A549 treated with RU486 at 1 μM for 4 hours (cell line): ENCODE measurements at places on chromosomes 12 and 14. TPM values are rescaled to one million over a fixed set of nuclear protein-coding genes. Genes with fewer than 3 reads are reported as not detected.

Gene ALX1
- total RNA-seq, result 4.5 to 6.5 TPM (median 6.0 TPM) in 5 replicates

Gene TMEM132C
- not detected in 5 replicates for total RNA-seq

Gene EXD2
- 8.9 to 13.8 TPM (median 12.9 TPM) in 5 replicates for total RNA-seq

Gene UBE2N
- 130 to 206 TPM (median 163 TPM) in 5 replicates for total RNA-seq

Gene ZDHHC22
- total RNA-seq, result 0.11 to 0.26 TPM (median 0.20 TPM) in 5 replicates

Gene PDE3A
- 1.7 to 3.9 TPM (median 3.7 TPM) in 5 replicates for total RNA-seq

Gene GPHB5
- not detected in 5 replicates for total RNA-seq

Gene LRRC43
- 0.10 to 0.27 TPM (median 0.14 TPM) in 3 of 5 replicates, not detected in the others for total RNA-seq

Gene KERA
- not detected in 5 replicates for total RNA-seq

Gene CMKLR1
- not detected in 5 replicates for total RNA-seq

Gene TEX52
- not detected in 5 replicates for total RNA-seq

Gene MYF6
- not detected in 5 replicates for total RNA-seq

Gene PTPRO
- 0.05 to 0.08 TPM in 2 of 5 replicates, not detected in the others for total RNA-seq

Gene CCDC38
- total RNA-seq, result 0.07 to 0.13 TPM (median 0.12 TPM) in 3 of 5 replicates, not detected in the others

Gene EML5
- total RNA-seq, result 0.47 to 1.1 TPM (median 0.83 TPM) in 5 replicates

Gene TOMM20L
- not detected in 5 replicates for total RNA-seq

Gene GPR65
- total RNA-seq, result not detected in 5 replicates

Gene GTF2H3
- total RNA-seq, result 19.1 to 40.4 TPM (median 27.0 TPM) in 5 replicates

Gene TMEM179
- 0.16 to 0.46 TPM (median 0.35 TPM) in 5 replicates for total RNA-seq

Gene ADAM21
- 0.07 TPM in 1 of 5 replicates, not detected in the others for total RNA-seq

Gene CIPC
- 5.3 to 8.5 TPM (median 7.6 TPM) in 5 replicates for total RNA-seq

Gene SPIC
- total RNA-seq, result not detected in 5 replicates

Gene CLEC4A
- 0.19 to 0.20 TPM in 2 of 5 replicates, not detected in the others for total RNA-seq

Gene UNC119B
- 21.9 to 30.7 TPM (median 26.6 TPM) in 5 replicates for total RNA-seq

Gene RABGGTA
- total RNA-seq, result 15.2 to 18.4 TPM (median 16.6 TPM) in 5 replicates

Gene BCDIN3D
- 3.6 to 4.7 TPM (median 4.3 TPM) in 5 replicates for total RNA-seq

Gene NGB
- total RNA-seq, result not detected in 5 replicates

Gene CPNE6
- not detected in 5 replicates for total RNA-seq

Gene IGF1
- 0.30 TPM in 1 of 5 replicates, not detected in the others for total RNA-seq

Gene TFCP2
- total RNA-seq, result 19.5 to 21.8 TPM (median 20.0 TPM) in 5 replicates

Gene RPAP3
- 20.1 to 64.7 TPM (median 45.0 TPM) in 5 replicates for total RNA-seq

Gene TMEM132D
- not detected in 5 replicates for total RNA-seq

Gene GLI1
- 7.7 to 10.7 TPM (median 8.5 TPM) in 5 replicates for total RNA-seq

Gene PLA2G1B
- total RNA-seq, result not detected in 5 replicates

Gene ZNF891
- total RNA-seq, result 0.21 to 0.44 TPM (median 0.42 TPM) in 5 replicates

Gene NEUROD4
- not detected in 5 replicates for total RNA-seq

Gene MYO1H
- total RNA-seq, result not detected in 5 replicates

Gene PPHLN1
- total RNA-seq, result 52.4 to 81.1 TPM (median 56.4 TPM) in 5 replicates

Gene KRT3
- total RNA-seq, result 0.05 to 0.08 TPM (median 0.07 TPM) in 3 of 5 replicates, not detected in the others

Gene ADCY6
- total RNA-seq, result 10.1 to 16.3 TPM (median 15.7 TPM) in 5 replicates

Gene ENDOU
- not detected in 5 replicates for total RNA-seq
